ENCODE measurements at places on chromosomes 12 and 14. TPM values are rescaled to one million over a fixed set of nuclear protein-coding genes. Genes with fewer than 3 reads are reported as not detected.

LRRK2 gene
- polyA plus RNA-seq: not detected

- peaks cover 12% of the 10 kb centered on the region for H3K4me1 ChIP-seq
- H3K4me3 ChIP-seq: no peak overlapping the region
- no peaks in the 10 kb centered on the region for H3K27me3 ChIP-seq
- DNase-seq: no peak
These were observed 46.5 kb downstream of the PAPLN start for GRCh38 chr14:73283608-73284379.

DNA sequence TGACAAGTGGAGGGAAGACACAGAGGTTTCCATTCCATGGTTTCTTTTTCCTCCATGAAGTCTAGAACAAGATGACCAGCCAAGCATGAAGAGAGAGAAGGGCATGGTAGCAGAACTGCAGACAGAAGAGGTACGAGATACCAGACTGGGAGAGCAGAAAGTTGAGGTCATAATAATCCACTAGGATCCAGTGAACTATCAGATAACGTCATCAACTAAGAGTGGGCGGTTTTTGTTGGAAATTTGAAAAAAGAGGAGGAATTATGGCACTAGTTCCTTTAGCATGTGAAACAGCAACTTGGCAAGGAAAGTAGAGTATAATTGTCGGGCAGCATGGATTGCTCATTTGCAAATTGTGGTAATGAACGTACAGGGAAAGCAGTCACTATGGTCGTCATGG is 357.6 kb downstream of the PDZRN4 start:
- no peak overlapping the region for H3K4me3 ChIP-seq
- no peak overlapping the region for H3K27ac ChIP-seq
- DNase-seq: no peak
- H3K4me1 ChIP-seq: no peaks in the 10 kb centered on the region
- no peaks in the 10 kb centered on the region for H3K27me3 ChIP-seq
- H3K36me3 ChIP-seq: no peaks in the 10 kb centered on the region

BEGAIN gene
- not detected for polyA plus RNA-seq

GRCh38 chr12:94174576-94174975 is 26.2 kb downstream of the PLXNC1 start:
- no peak for DNase-seq
- no peaks in the 10 kb centered on the region for H3K27me3 ChIP-seq
- H3K4me3 ChIP-seq: no peak overlapping the region
- H3K27ac ChIP-seq: no peak overlapping the region

DNA sequence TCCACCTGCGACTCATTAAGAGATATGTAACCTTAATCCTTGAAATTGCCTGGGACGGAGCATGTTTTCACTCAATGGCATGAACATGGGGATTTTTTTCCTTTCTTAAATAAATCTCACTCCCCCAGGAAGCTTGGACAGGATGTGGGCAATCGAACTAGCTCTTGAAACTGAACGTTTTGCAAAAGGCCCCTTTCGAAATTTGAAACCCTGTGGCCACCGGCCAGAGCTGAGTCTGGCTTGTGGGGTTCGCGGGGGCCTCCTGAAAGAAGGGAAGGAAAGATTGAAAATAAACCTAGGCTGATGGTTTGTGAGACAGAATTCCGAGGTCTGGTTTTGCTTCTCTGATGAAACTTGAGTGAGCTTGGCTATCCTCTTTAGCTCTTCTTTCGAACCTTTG is 101.4 kb upstream of the RTL1 start:
- no peak overlapping the region for H3K4me3 ChIP-seq
- peaks cover 71% of the 10 kb centered on the region for H3K27me3 ChIP-seq
- no peak for DNase-seq

DNA sequence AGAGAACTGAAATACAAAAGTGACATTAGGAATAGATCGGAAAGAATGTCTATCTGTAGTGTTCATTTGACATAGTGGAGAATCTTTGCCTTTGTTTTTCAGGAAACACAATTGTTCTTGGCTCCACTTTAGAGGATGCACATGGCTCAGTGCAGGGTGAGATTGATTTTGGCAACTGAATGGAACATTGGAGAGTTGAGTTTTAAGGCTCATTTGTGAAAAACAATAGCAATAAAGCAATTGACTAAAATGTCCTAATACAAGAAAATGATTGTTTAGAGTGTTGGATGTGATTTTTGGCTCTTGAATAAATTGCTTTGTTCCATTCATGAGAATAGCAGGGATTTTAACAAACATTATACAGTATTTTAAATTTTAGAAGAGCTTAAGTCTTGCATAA is 116.4 kb downstream of the SLC38A1 start:
- peaks cover 10% of the 10 kb centered on the region for H3K27me3 ChIP-seq
- no peaks in the 10 kb centered on the region for H3K4me1 ChIP-seq
- H3K27ac ChIP-seq: no peak overlapping the region

DNA sequence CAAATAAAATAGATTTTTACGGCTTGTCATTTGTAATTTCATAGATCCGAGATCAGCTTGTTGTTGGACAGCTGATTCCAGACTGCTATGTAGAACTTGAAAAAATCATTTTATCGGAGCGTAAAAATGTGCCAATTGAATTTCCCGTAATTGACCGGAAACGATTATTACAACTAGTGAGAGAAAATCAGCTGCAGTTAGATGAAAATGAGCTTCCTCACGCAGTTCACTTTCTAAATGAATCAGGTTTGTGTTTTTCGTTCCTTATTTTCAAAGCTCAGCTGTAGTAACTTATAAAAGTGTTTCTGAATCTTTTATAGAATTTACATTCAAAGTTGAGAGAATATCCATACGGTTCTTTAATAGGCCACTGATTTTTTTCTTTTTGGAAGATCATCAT is 89.1 kb downstream of the LRRK2 start:
- H3K27ac ChIP-seq: no peak overlapping the region
- H3K36me3 ChIP-seq: no peaks in the 10 kb centered on the region
- no peak overlapping the region for H3K4me3 ChIP-seq
- DNase-seq: no peak

TBC1D30 gene
- 0.67 TPM for polyA plus RNA-seq

ZNF891 gene
- 1.3 TPM for polyA plus RNA-seq

DNA sequence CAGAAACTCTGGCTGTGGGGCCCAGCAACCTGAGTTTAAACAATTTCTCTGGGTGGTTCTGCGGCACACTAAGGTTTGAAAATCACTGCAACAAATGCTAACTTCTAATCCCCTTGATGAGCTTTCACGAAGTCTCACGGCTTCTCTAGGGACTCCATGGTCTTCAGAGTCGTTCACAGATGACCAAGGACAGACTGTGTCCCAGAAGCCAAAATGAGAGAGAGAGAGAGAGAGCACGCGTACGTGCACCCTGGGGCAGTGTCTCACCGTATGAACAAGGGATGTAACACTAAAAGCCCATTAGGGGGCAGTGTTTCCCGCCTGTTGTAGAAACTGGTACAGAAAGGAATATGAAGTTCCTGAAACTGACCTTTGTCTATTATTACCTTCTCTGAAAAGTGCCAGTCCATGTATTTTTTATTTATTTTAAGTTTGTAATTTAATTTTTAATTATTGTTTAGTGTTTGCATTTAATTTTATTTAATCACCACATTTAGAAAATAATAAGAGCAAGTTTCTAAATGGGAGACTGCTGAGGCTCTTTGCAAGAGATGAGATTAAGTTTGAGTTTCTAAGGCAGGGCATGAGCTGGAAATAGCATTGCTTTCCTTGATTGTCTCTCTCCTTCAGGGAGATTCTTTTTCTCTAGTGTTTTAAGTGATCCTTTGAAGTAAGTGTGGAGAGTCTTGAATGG is 3.4 kb downstream of the APOLD1 start:
- no peak overlapping the region for H3K27ac ChIP-seq
- no peaks in the 10 kb centered on the region for H3K36me3 ChIP-seq
- H3K4me3 ChIP-seq: no peak overlapping the region
- peaks cover 46% of the 10 kb centered on the region for H3K27me3 ChIP-seq

DNA sequence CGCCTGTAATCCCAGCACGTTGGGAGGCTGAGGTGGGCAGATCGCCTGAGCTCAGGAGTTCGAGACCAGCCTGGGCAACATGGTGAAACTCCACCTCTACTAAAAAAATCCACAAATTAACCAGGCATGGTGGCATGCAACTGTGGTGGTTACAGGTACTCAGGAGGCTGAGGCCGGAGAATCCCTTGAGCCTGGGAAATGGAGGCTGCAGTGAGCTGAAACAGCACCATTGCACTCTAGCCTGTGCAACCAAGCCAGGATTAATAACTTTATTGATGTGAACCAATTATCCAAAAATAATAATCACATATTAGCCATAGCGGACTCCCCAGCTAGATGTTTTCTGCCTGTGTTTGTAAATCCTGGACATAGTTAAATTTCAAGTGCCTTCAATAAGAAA is 1.8 kb upstream of the NUDT4 start:
- peak overlapping the region; percentile 86 for H3K27ac ChIP-seq
- H3K4me1 ChIP-seq: peaks cover 45% of the 10 kb centered on the region
- DNase-seq: no peak
- H3K4me3 ChIP-seq: peak overlapping the region; percentile 94

PRIMA1 gene
- 1.9 TPM for polyA plus RNA-seq

GRCh38 chr12:53046655-53047220 is 3.1 kb upstream of the TNS2 start:
- DNase-seq: peak; percentile 51
- peak overlapping the region; percentile 70 for H3K27ac ChIP-seq
- peak overlapping the region; percentile 83 for H3K4me3 ChIP-seq
- H3K4me1 ChIP-seq: peaks cover 77% of the 10 kb centered on the region

GRCh38 chr12:66365718-66366490 is 63.6 kb downstream of the HELB start:
- no peak overlapping the region for H3K27ac ChIP-seq
- no peaks in the 10 kb centered on the region for H3K27me3 ChIP-seq
- no peak for DNase-seq
- no peaks in the 10 kb centered on the region for H3K4me1 ChIP-seq
- no peaks in the 10 kb centered on the region for H3K36me3 ChIP-seq

- no peak for DNase-seq
- H3K36me3 ChIP-seq: no peaks in the 10 kb centered on the region
- H3K4me3 ChIP-seq: no peak overlapping the region
- H3K27ac ChIP-seq: no peak overlapping the region
These were observed 62.8 kb upstream of the RFLNA start for GRCh38 chr12:124231980-124232653.

DNA sequence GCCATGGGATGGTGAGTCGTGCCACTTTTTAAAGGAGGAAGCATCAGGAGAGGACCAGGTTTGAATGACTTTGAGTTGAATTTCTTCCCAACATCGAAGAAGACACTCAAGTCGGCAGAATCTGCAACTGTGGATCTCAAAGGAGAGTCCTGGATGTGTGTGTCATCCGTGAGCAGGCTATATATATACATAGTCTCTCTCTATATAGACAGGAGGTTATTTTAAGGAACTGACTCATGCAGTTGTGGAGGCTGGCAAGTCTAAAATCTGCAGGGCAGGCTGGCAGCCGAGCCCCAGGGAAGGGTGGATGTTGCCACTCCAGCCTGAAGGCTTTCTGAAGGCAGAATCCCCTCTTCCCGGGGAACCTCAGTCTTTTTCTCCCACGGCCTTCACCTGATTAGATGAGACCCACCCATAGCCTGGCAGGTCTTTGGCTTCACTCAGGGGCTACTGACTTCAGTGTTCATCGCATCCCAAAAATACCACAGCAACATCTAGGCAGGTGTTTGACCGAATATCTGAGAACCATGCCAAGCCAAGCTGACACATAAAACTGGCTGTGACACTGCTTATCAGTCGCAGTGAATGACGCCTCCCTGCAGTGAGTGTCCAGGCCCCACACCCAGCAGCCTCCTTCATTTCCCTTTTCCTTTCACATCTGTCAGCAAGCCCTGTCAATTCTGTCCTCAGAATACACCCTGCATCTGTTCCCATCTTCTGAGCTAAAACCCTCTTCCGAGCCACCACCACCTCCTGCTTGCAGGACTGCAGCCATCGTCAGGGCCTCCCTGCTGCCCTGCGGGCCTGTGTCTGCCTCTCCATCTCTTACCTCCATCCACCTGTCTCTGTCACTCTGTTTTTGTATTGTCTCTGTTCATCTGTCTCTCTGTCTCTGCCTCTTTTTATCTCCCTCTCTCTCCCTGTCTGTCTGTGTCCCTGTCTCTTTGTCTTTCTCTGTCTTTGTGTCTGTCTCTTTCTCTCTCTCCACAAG is 54.0 kb downstream of the ZNF664 start:
- H3K36me3 ChIP-seq: no peaks in the 10 kb centered on the region
- H3K27me3 ChIP-seq: no peaks in the 10 kb centered on the region
- DNase-seq: no peak

Data from HepG2 (cell line).